CD4-positive, CD25-positive, alpha-beta regulatory T cell (primary cell): ENCODE measurements at places on chromosomes 6 and 20.
A peak's percentile ranks its signal among the peaks of the same experiment; 100 is the strongest.

- DNase-seq = no peak
These were observed 1.4 kb downstream of the SAMD5 start for GRCh38 chr6:147509891-147510290.

DNA sequence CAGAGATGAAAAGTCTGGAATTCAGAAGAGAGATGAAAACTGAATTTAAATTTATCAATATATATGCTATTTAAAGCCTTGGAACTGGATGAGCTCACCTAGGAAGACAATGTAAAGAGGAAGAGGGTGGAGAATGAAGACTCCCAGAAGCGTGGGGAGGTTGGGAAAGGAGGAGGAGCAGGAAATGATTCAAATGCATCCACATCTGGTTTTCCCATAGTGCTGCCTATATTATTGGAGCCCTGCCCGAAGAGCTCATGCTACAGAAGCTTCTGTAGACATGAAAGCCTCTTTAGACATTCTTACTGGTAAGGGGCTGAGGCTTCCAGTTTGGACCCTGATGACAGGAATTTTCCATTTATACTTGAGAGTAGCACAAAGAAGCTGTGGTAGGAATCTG lies 19.2 kb downstream of the PDE7B start:
- no peak for DNase-seq

GRCh38 chr6:134267917-134268361 lies 50.0 kb downstream of the SGK1 start:
- DNase-seq = no peak

DNA sequence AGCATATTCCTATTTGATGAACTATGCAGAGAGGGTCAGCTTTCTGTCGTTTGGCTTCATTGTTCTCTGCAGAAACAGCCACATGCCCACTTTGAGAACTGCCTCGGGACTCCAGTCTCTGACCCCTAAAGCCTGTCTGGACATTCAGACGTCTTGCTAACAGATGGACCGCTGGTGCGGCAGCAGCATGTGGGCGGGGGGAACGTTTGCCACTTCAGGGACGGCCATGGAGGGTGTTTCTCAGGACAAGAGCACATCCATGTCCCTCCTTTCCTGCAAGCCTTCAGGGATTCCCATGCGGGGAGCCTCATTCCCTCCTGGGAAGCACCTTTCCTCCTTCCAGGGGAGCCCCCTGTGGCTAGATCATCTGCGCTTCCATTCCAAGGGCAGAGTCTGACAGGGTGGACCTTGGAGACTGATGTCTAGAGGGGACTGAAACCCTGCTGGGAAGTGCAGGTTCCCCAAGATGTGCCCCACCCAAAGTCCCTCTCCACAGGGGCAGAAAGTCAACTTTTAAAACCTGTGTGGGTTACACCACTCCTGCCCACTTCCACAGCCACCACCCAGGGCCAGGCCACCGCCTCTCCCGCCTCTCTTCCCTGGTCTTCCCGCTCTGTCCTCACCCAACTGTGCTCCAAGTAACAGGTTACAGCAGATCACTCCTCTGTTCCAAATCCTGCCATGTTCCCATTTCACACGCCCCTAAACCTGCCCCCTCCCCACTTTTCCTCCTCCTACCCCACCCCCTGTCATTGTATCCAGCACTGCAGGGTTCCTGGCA lies 94.8 kb upstream of the PMEPA1 start:
- DNase-seq = no peak

GRCh38 chr6:31401403-31401802 lies 2.0 kb upstream of the MICA start:
- no peak for DNase-seq

DNA sequence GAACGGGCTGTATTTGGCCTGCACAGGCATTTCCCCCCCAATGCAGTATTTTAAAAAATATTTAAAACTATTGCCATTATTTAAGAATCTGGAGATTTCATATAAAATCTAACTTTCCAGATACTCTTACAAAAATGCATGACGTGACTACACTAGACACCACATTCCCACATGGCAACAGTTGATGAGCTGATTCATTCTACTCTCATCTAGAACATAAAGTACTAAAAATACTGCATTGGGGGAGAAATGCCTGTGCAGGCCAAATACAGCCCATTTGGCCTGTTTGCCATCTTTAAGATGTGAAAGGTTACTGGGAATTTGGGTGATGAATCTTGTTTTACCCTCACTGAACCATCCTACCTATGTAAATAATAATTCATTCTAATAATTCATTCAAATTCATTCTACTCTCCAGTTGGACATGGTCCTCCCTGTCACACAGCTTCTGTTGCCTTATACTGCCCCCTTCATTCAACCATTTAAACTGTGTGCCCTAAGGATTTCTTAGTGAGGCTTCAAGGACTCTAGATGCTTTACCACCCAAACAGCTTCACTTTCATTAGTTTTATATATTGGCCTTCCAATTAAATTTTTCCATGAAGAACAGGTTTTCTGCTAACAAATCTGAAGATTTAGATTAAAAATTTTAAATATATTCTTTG lies 6.9 kb upstream of the ZSCAN16 start:
- no peak for DNase-seq

- no peak for DNase-seq
These were observed 8.3 kb upstream of the PRDM1 start for GRCh38 chr6:106077881-106078280.

- peak; percentile 44 for DNase-seq
These were observed 5.0 kb downstream of the BCL2L1 start for GRCh38 chr20:31717478-31718201.

DNA sequence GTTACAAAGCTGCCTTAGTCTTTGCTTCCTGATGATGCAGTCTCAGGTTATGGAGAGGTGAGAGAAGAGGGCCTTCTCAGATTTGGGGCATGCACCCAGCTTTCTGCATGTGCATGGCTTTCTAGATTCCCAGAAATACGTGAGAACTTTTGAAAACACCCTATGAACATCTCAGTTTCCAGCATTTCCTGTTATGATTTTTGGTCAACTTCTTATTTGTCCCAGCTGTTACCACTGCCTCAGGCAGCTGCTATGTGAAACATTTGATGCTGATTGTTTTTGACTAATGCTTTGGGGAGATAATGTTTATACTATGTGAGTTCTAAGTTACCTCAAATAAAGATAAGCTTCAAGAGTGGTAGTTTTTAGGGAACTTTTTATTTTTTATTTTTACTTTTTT lies 9.5 kb upstream of the SNAP25 start:
- DNase-seq = no peak

DNA sequence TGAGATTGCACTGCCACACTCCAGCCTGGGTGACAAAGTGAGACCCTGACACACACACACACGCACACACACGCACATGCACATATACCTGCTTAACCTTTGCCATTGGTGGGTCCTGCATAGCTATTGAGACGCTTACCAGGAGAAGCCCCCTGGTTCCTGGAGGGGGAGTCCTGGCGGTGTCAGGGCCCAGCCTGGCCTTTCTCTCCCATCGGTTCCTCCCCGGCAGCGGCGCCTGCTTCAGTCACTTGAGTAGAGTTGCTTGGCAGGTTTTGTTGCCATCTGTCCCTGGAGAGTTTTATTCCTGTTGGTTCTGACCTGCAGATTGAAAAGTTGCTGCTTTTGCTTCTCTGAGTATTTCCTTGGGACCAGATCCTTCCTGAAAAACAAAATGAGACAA lies 20.6 kb upstream of the FAM209A start:
- no peak for DNase-seq

GRCh38 chr6:38141085-38141484 lies 321.6 kb downstream of the ZFAND3 start:
- DNase-seq = no peak

DNA sequence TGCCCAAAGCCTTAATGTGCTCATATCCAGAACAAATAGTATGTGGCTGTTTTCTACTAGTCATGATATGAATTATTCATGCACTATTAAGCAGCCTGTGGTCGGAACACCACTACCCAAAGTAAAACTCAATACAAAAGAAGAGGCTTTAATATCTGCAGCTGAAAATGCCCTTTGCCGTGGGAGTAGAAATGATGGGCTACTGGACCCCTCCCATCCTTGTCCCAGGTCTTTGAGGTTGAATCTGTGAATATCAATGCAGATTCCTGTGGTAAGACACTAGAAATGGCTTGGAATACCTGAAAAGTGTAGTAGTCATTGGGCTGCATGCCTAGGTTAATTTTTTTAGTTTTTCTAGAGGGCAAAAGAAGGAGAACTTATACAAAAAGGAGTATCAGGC lies 303.7 kb downstream of the TBC1D7 start:
- DNase-seq = no peak

DNA sequence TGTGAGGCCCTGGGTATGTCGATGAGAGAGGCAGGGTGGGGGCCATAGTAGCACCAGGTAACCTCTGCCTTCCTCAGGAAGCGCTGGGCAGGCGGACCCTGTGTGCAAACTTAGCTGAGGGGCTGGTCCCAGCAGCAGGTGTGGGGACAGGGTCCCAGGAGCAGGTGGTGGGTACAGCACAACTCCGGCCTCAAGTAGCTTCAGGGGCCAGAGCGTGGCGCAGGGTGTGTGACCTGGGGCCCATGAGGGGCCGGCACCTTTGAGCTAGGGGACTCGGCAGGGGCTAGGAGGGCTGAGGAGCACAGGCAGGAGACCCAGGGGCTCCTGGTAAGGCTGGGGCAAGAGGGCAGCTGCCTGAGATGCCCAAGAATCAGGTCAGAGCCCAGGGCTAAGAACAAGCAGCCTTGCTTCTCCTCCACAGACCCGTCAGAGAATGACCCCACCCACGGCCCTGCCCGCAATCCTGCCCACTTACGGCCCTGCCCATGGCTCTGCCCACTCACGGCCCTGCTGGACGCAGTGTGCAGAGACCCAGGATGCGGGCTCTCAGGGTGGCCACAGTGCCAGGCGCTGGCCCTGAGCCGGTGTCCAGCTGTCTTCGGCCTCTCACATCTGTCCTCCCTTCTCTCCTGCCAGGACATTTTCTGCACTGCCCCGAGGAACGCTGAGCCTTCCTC lies 30.9 kb downstream of the CHRNA4 start:
- DNase-seq = no peak

- DNase-seq = no peak
These were observed 8.7 kb upstream of the CCN5 start for GRCh38 chr20:44706301-44707017.

DNA sequence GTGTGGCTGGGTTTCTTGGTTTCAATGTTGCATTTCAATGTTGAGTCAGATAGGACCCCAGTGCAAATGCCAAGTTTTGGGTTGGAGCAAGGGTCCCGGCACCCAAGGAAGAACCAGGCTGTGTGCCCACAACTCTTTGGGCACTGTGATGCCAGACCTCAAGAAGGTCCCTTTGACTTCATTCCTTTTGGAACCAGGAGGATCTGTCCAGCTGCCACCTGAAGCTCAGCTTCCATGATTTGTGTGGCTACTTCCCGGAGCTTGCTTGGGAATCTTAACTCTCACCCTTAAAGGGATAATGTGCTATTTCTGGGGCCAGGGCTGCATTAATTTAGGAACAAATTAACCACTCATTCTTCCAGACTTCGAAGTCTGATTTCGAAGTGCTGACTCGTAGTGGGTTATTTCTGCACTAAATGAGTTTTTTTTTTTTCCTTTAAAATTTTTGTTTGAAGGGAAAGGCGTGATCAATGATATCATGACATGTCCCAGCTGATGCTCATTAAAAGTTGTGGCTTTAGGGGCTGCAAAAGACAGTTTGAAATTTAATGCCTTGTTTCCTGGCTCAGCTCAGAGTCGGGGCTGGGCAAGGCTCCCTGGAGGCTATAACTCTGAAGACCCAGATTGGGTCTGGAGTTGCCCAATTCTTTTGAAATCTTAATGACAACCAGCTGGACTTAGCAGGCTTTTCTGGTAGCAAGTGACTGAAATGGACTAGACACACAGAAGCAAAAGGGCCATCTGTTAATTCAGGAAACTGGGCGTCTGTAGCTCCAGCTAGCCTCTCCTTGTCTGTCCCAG lies 24.0 kb upstream of the PHACTR3 start:
- no peak for DNase-seq

GRCh38 chr6:113936093-113936934 lies 34.6 kb downstream of the HDAC2 start:
- peak; percentile 45 for DNase-seq

DNA sequence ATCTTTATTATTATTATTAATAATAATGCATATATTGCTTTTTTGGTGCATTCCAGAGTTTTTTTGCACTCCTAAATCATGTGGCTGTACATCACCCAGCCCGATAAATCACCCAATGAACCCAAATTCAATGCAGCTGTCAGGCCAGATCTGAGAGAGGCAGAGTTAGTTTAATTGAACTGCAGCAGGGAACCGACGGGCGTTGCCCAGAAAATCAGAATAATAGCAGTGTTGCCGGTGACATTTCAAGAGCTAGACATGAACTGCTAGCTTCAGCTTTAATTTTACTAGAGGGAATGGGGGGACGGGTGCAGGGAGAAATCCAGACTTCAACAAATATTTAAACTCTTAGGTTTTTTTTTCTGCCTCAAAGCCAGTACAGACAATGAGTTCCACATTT lies 135.0 kb downstream of the CLIC5 start:
- no peak for DNase-seq

DNA sequence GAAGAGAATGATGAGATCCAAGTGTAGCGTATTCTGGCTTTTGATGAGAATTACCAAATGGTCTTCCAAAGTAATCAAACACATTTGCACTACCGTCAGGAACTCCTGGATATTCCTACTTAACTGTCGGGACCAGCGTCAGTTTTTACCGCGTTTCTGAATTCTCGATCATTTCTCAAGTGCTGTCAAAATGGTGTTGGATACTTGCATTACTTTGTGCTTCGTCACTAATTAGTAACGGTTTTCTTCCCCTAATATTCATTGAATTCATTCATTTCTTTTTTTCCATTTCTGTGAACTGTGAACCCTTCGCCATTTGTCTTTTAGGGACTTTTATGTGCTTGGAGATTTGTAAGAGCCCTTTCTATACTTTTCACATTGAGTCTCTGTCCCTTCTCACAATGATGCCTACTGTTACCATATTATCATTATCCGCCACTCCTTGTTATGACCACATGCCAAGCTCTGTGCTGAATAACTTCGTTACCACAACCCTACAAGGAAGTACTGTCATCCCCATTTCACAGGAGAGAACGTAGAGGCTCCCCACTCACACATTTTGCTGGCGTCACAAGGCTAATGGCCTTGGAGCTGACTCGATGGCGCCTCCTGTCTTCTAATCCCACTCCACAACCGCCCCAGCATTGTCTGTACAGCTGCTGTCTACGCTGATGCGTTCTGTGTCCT lies 74.2 kb upstream of the QKI start:
- no peak for DNase-seq

DNA sequence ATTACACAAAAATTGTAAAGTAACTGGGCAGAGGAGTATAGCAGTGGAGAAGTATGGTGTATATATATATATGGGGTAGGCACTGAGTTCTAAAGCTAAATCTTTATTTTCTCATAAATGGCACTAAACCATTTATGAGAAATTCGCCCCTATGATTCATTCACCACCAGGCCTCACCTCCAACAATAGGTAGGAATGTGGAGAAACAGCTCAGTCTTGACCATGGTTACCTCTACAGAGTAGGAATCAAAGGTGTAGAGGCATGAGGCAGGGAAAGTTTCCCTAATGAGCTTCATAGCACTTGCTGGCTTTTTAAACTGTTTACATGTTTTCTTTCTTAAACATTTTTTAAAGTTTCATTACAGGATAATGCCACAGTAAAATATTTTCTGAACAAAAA lies 36.9 kb upstream of the SUMO4 start:
- no peak for DNase-seq

DNA sequence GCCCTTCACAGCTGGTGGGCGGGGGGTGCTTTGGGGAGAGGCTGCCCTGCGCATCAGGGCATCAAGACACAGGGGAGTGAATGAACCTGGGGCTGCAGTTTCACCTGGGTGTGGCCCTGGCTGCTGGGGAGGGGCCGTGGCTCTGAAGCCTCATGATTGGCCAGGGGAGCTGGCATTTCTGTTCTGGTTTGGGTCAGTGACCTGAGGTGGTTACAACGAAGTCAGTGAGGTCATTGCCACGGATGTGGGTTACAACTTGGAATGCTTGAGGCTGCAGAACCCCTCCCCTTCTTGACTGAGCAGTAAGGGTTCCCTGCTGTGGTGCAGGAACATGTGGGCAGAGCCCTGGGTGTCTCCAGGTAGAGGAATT lies 3.0 kb downstream of the TCEA2 start:
- DNase-seq = peak; percentile 47
